Adrenal gland (tissue), 19 donors: ENCODE measurements at places on chromosomes 11 and 22. TPM values are rescaled to one million over a fixed set of nuclear protein-coding genes. Genes with fewer than 3 reads are reported as not detected.

DNA sequence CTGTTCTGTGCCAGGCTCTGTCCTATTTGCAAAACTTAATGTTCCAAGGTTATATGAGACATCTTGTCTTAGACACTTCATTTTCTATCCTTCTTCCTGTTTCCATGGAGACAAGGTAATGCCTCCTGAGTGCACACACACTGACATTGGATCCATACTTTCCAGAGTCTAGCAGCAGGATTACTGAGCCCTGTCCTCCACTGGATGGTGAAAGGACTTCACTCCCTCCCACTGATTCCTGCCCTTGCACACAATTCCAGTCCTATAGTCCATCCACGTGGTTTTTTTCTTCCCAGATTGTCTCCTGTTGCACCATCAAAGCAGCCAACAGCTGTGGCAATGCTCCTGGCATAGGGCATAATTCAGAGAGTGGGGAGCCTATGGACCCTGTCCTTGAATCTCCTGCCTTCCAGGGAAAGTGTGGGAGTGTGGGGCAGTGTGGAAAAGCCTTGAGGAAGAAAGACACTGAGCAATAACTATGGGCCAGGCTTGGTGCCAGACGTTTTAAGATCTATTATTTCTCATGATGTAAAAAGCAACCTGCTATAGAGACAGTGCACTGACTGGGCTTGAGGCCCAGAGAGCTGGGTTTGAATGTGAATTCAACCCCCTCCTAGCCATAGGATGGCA, 31.3 kb downstream of the SERPINH1 start:
- no peaks in the 10 kb centered on the region for H3K27me3 ChIP-seq
- no peaks in the 10 kb centered on the region for H3K36me3 ChIP-seq
- no peak overlapping the region for H3K4me3 ChIP-seq
- H3K4me1 ChIP-seq: peaks cover 6% of the 10 kb centered on the region

GRCh38 chr11:44267750-44268613, 42.0 kb downstream of the ALX4 start:
- no peaks in the 10 kb centered on the region for H3K36me3 ChIP-seq
- no peak overlapping the region for H3K27ac ChIP-seq
- H3K27me3 ChIP-seq: no peaks in the 10 kb centered on the region

Gene TRPM5
- 0.68 TPM for total RNA-seq

- DNase-seq: no peak
- H3K27me3 ChIP-seq: no peaks in the 10 kb centered on the region
- H3K36me3 ChIP-seq: no peaks in the 10 kb centered on the region
- H3K27ac ChIP-seq: peak overlapping the region; percentile 33
- H3K4me3 ChIP-seq: no peak overlapping the region
- peaks cover 49% of the 10 kb centered on the region for H3K4me1 ChIP-seq
Measured at GRCh38 chr11:86938900-86939880, 16.0 kb downstream of the FZD4 start.

GRCh38 chr11:134229126-134229790, 4.8 kb downstream of the VPS26B start:
- no peaks in the 10 kb centered on the region for H3K36me3 ChIP-seq
- no peak overlapping the region for H3K27ac ChIP-seq
- peaks cover 60% of the 10 kb centered on the region for H3K4me1 ChIP-seq
- no peak for DNase-seq
- H3K4me3 ChIP-seq: no peak overlapping the region

DNA sequence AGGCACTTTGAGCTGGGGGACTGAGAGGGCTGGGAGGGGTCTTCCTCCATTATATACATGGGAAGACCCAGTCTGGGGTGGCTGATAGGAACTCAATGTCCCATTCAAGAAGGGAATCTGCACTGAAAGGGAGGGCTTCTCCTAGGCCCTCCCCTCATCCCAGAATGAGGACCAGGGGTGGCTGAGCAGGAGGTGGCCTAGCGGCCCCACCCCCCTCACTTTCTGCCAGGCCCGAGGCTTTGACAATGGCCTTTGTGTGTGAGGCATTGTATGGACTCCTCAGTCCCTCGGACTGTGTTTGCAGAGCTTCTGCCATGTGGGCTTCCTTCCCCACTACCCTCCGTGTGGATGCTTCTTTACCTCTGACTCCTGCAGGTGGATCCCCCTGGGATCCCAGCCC, 65.7 kb downstream of the NECTIN1 start:
- no peaks in the 10 kb centered on the region for H3K4me1 ChIP-seq
- no peak for DNase-seq
- no peaks in the 10 kb centered on the region for H3K36me3 ChIP-seq

DNA sequence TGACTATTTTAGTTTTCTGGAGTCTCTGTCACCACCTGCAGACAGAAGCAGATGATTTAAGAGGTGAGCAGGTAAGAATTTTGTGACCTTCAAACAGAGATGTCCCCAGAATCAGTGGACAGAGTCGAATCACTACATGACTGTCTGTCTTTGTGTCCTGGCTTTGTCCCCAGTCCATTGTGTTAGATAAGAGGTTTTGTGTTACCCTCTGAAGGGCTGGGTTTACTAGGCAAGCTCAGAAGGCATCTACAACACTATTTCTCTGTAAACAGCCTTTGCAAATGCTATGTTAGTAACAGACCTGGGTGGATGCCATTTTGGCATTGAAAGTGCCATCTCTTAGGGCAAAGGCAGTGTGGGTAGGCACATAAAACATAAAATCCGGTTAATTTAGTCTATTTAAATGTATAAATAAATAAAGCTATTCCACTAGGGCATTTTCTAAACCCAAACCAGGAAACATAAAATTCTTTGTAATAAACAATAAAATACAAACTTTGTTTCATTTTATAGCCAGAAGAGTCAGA, 40.3 kb upstream of the CADM1 start:
- H3K36me3 ChIP-seq: no peaks in the 10 kb centered on the region
- no peak for DNase-seq
- no peaks in the 10 kb centered on the region for H3K4me1 ChIP-seq
- H3K4me3 ChIP-seq: no peak overlapping the region
- H3K27me3 ChIP-seq: no peaks in the 10 kb centered on the region
- no peak overlapping the region for H3K27ac ChIP-seq
